Fibroblast of skin of back (primary cell): ENCODE measurements at places on chromosomes 6 and 20.

- no peak for DNase-seq
Observed at GRCh38 chr6:87747646-87748045, 45.6 kb upstream of the AKIRIN2 start.

DNA sequence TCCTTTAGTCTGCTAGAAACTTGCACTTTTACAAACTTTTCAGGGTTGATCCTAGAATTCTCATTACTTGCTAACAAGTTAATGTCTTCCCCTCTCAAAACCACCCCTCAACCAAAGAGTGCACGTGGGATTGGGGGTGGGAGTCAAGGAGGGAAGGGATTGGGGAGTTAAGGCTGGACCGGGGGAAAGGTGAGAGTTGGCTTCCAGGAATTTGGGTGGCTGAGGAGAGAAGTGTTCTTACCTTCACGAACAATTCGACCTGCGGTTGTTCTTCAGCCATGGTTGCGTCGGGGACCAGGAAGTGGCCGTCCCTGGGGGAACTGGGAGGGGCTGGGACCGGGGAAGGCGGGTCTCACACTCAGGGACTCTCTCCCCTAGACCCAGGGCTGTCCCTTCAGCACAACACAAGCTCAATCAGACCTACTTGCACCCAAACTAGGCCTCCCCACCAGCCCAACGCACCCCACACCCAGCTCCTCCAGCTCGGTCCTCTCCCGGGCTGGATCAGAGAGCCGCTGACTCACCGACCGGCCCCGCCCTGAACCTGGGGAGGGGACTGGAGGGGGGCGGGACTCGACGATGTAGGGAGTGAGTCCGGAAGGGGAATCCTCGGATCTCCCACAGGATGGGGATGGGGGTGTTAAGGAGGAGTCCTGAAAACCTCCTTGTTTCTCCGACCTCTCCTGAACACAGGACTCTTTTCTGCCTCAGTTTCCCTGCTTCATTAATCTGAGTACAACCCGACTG lies at the start of gene CLIC1:
TSS of gene CLIC1 (minus strand) at position 510 of the 747 bp plus-strand sequence. CDS start at position 280, 230 bp downstream.
- DNase-seq, result peak; percentile 90

- DNase-seq, result peak; percentile 72
Observed at GRCh38 chr6:45880159-45880558, 135.5 kb downstream of the CLIC5 start.

GRCh38 chr6:162856885-162857284 lies 129.1 kb downstream of the PACRG start:
- peak; percentile 90 for DNase-seq

GRCh38 chr6:156395276-156395675 lies 381.9 kb upstream of the ARID1B start:
- DNase-seq, result no peak

DNA sequence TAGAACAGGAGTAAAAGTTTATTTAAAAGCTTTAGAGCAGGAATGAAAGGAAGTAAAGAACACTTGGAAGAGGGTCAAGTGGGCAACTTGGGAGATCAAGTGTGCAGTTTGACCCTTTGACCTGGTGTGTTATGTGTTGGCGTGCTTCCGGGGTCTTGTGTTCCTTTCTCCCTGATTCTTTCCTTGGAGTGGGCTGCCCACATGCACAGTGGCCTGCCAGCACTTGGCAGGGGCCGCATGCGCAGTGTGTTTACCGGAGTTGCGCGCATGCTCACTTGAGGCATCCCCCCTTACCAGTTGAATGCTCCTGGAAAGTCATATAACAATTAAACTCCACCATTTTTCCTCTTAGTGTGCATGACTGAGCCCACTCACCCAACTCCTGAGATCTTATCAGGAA lies 160.3 kb downstream of the ADAT2 start:
- no peak for DNase-seq

DNA sequence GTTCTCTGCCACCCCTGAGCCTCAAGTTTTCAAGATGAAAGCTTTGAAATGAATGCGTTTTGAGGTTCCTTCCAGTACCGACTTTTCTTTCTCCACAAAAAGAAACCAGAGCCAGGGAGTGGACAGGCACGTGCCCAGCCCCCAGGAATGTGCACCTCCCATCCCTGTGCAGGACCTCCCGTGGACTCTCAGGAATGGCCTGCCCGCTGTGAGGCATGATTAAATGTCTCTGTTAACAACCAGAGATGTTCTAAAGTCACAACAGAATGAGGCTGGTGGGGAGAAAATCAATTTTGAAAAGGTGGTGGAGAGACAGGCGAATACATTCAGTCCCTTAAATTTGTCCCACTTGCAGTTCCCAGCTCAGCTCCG lies 1.5 kb downstream of the TGM3 start:
- DNase-seq, result peak; percentile 34

DNA sequence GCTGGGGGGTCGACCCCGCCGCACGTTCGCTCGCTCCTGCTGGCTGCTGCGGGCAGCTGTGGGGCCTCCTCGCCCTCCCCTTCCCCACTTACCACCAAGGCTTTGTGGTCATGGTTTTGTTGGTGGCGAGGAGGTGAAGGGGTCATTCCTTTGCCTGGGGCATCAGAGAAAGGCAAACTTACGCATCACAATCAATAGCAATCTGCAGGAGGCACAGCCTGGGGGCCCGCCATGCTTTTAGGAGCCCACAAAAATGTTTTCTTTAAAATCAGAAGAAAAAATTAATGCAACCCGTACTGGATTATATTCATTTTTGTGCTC lies 137.0 kb downstream of the IMPG1 start:
- no peak for DNase-seq

DNA sequence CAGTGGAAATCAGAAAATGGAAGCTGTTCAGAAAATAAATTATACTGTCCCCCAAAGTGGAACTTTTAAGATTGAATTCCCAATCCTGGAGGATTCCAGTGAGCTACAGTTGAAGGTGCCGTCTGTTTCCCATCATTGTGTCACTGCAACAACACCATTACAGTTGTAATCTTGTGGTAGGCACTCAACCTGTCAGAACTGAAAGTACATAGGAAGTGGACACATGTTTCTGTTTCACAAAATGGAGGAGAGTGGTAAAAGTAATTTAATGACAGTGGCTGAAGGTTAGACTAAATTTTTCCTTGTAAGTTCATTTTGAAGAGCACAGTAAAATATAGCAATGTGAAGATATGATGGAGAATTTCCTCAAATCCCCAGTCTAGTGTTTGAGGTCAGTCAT lies 70.0 kb downstream of the CD109 start:
- no peak for DNase-seq

DNA sequence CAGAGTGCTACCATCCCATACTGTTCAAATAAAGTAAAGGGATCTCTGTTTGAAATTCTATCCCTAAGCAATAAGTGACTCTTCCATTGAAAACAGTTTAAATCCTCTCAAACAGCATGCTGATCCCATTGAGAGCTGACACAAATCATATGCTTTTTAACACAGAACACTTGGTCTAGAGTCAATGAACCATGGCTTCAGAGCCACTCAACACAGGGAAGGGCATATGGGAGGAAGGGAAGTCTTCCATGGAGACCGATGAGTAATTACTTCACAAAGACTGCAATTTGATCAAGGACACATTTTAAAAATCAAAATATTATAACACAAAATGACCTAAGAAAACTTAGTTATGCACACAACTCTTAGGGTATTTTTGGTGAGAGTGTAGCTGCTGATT lies 1073.0 kb upstream of the MAP3K7 start:
- no peak for DNase-seq

DNA sequence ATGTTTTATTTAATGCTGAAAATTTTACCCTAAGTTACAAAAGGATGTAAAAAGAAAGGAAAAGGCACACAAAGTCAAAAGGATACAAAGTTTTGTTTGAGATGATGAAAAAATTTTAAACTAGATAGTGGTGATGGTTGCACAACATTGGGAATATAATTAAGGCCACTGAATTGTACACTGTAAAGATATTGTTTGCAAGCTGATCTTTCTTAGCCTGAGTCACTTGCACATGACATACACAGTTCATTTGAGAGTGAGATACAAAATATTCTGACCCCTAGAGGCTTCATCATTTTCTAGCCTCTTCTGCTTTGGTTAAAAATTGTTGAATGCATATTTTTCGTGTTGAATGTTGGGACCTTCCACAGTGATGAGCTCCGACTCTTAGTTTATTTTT lies 462.6 kb downstream of the HDGFL1 start:
- no peak for DNase-seq

DNA sequence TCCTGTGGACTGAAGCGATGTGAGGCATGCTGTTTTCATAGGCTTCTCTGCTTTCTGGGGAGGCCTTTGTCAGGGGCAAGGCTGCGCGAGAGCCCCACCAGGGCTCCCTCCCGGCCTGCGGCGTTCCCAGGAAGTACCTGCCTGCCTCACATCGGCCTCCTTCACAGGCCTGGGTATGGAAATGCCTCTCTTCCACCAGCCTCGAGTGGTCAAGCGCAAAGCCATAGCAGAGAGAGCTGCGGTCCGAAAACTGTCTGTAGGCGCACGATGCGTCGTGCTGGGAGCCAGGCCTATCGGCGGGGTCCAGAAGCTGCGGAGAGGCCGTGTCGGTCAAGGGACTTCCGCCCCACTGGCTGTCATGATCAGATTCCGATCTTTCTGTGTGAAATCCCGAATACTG lies 71.2 kb downstream of the SIM1 start:
- DNase-seq, result no peak

- peak; percentile 38 for DNase-seq
Observed at GRCh38 chr6:159973951-159974350, 5.1 kb downstream of the IGF2R start.

DNA sequence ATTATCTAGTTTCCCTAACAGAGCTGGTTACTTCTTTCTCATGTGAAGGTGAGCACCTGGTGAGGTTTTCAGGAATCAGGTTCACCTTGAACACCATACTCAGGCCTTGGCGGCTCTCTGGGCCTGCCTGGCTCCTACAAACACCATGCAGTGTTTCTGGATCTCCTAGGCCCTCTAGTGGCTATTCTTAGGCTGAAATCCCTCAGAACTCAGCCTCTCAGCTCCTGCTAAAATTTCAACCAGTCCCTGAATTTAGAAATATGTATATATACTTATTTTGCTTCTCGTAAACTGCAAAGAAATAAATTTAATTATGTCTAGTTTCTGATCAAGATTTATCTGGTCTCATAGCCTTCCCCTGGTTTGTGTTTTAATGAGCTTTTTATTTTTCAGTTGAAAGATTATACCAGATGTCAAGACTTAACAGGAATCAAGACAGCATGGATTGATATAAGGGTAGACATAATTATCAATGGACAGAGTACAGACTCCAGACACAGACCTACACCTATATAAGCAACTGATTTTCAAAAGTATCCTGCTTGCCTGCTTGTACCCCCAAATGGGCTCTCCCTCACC lies 55.9 kb downstream of the ANKEF1 start:
- DNase-seq, result peak; percentile 53

DNA sequence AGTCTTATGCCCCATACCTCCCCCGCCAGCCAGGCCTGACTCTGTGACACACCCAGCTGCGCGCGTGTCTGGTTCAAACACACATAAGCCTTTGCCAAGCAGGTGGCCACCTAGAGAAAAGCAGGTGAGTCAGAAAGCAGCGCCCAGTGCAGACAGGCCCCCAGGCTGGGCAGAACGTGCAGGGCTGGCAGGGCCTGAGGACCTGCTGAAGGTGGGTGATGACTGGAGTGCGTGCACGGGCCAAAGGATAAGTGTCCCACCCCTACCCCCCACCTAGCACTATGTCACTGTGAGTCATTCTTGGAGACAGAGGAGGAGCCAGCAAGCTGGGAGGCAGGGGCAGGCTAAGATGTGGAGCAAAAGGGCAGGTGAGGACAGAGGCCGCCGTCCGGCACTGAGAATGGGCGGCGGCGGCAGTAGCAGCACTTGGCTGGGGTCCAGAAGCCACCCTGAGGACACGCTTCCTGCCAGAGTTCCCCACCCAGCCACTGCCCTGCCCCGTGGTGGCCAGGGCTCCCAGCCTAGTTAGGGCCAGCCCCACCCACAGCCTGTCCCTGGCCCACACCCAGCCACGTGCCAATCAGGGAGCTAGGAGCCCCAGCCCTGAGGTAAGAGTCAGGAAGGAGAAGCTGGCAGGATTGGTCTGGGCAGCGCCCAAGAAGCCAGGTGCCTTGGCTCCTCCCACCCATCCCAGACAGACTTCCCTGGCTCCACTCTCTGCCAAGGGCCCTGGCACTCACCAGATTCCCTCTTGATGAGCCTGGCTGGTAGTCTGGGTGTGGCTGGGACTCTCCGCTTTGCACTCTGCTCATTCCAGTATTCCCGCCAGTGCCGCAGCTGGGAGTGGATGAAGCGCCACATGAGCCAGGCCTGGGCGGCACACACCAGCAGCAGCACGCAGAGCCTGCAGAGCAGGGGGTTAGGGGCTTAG lies 72.7 kb downstream of the TRAM2 start:
- peak; percentile 91 for DNase-seq

DNA sequence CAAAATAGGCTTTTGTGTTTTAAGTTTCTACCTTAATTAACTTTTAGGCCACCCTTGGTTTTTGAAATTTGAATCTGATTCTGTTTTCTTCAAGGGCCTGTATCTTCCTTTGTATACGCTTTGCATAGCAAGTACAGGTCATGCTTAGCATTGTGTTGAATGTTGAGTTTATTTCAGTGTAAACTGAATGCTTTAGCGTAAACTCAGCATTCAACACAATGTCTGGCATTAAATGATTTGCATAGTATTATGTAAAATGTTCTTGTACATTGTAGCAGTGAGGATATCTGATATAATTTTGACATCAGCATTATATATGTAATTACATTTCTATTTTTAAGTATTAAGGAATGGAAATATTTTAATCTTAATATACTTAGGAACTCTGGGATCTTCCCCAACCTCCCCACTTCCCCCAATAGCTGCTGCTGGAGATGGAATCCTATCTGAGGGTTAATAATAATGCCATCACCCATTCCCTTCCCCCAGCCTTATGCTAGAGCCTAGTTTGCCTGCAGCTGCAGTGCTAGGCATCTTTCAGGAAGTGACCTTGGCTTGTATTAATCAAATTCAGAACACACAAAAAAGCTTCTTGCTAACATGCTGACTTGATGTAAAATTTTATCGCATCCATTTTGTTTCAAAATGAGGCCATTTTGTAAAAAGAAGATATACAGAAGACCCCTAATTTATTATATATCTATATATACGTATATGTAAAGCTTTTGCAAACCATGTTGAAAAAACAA lies 73.1 kb downstream of the NCOA3 start:
- peak; percentile 20 for DNase-seq

- no peak for DNase-seq
Observed at GRCh38 chr6:166500246-166500645, 86.2 kb downstream of the RAMACL start.

- no peak for DNase-seq
Observed at GRCh38 chr6:163948250-163948649, 533.7 kb downstream of the QKI start.

GRCh38 chr20:14412065-14412681 lies 74.8 kb upstream of the FLRT3 start:
- no peak for DNase-seq

- no peak for DNase-seq
Observed at GRCh38 chr6:129476810-129477209, 233.2 kb downstream of the ARHGAP18 start.

DNA sequence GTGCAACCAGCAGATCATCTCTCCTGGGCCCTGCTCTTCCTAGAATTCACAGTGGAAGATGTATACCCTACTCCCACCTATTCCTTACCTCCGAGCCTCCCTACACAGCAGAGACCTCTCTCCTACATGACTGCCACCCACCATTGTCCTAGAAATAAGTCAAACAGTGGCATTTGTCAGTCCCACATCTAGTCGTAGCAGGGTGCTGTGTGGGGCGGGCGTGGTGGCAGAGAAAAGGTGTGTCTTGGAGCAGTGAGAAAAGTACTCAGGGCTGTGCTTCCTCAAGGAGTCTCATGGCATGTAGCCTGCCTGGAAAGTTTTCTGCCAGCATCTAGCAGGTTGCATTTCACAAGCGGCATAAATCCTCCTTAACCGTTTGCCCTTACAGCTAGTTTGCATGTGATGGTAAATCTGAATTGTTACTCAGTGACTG lies 59.4 kb upstream of the PTGIS start:
- no peak for DNase-seq
